Renal cortical epithelial cell (primary cell): ENCODE measurements at places on chromosomes 2 and 18. TPM values are rescaled to one million over a fixed set of nuclear protein-coding genes. Genes with fewer than 3 reads are reported as not detected.

Gene NCKAP1
- total RNA-seq = 212 and 333 TPM in 2 replicates

Gene C2orf15
- total RNA-seq = 5.6 and 9.2 TPM in 2 replicates

Gene KCNIP3
- total RNA-seq = 47.4 and 127 TPM in 2 replicates

GRCh38 chr2:230085201-230085600, 16.5 kb upstream of the SLC16A14 start:
- DNase-seq = no peak

DNA sequence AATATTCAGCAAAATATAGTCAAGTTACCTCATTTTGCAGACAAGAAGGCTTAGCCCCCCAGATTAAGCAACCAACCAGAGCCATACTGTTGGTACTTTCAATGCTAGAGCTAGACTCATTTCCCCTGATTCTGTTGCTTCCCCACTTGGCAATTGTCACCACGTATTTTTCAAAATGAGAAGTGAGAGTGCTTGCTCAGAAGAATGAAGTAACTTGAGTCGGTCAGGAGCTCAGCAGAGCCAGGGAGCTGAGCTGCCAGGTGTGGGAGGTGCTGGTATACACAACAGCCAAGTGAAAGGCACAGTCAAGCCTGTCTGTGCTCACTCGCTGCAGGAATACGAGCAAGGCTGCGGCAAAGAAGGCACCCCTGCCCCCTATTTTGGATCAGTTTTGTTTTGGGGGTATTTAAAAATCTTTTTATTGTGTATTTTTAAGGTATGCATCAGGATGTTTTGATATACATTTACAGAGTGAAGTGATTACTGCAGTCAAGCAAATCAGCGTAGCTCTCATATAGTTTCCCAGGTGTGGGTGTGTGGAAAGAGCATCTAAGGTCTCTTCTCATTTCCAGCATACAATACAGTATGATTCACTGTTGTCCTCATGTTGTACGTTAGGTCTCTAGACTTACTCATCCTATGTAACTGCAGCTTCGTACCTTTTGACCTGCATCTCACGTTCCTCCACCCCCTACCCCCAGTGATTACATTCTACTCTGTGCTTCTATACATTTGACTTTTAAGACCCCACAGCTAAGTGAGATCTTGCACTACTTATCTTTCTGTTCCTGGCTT, 62.4 kb downstream of the MRPS9 start:
- no peak for DNase-seq

DNA sequence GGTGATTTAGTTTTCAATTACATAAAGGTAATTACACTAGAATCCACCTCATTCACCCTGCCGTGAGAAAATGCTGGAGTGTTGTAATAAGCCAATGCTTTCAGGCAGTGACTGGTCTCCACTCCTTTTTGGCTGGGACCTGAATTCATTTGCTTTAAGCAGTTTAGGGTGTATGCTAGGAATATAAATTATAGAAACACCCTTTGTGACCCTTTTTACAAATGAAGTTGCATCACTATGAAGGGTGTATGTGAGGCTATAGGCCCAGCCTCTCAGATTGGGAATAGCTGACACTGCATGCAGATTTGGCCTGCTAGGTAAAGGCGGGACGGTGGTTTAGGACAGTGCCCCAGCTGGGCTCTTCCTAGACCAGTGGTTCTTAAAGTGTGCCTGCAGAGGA, 50.8 kb upstream of the NFE2L2 start:
- DNase-seq = peak; percentile 70
